ENCODE measurements at places on chromosomes 1 and 21. TPM values are rescaled to one million over a fixed set of nuclear protein-coding genes. Genes with fewer than 3 reads are reported as not detected.

DNA sequence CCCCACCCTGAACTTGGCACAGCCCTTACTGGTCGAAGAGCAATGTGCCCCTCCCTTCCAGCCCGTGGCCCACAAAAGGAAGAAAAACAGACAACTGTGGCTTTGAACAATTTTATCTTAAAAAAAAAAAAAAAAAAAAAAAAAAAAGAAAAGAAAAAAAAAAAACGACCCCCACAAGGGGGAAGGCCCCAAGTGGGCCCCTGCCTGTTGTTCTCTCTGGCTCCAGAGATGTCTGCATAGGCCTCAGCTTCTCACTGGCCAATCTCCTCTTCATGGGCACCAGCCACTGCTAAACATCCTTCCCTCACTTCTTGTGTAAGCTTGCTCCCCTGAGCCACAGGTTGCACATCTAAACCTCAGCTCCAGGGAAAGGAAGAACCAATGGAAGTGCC is 386 bp upstream of the TSTD1 start:
- DNase-seq: no peak

- DNase-seq: no peak
Observed at GRCh38 chr1:154488922-154489321, 13.1 kb upstream of the TDRD10 start.

DNA sequence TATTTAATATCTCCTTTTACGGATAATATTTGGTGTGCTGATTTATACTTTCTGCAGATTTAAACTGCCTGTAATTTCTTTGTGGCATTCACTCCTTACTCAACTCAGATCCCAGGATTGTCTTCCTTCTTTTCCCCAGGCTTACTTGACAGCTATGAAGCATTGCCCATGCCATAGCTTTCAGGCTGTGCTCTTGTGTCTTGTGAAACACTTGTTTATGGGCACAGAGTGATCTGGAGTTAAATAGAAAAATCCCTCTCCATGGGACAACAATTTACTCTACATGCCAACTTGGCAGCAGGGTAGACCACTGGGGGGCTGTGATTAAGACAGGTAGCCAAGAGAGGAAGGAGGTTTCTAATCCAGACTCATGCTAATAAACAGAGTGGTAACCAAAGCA is 57.4 kb downstream of the PPP1R12B start:
- no peak for DNase-seq

DNA sequence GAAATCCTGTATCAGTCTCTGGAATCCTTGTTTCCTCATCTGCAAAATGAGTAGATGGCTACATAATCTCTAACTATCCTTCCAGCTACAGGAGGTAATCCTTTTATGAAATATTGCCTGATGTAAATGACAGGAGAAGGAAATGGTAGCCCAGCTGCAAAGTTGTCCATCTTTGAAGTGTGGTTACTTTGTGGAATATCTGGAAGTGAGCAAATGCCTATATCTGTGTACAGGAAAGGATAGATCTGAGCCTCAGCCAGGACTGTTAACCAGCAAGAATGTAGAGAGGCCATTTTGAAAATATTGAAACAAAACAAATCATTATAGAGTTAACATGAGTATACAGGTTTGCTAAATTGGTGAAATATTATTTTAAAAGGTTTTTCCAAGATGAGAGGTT is 74.8 kb upstream of the BMP8A start:
- DNase-seq: no peak

DNA sequence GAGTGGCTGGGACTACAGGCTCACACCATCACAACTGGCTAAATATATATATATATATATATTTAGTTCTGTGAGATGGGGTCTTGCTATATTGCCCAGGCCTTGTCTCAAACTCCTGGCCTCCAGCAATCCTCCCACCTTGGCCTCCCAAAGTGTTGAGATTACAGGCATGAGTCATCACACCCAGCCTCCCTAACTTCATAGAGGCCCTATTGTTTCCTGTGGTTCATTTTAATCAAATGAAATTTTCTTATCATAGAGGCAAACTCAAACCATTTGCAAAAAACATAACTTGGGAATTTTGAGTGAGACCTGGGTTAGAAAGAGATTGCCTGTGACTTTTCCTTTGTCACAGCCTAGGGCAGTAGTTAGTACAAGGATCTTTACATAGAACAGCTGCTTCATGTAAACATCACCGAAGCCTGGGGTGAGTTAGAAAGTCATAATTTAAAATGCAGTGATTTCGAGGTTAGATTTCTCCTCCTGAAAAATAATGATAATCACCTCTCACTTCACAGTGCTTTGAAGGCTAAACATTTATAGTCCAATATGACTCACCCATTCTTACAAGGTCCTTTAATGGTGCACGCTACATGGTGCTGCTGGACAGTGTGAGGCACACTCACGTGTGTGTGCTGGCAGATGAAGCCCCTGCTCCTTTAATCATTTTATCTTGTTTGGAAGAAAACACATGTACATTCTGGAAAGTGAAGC is 188.9 kb downstream of the RHOU start:
- no peak for DNase-seq

- no peak for DNase-seq
Observed at GRCh38 chr1:108715932-108716331, 3.2 kb downstream of the FNDC7 start.

GRCh38 chr1:159197561-159198557 is 6.8 kb upstream of the ACKR1 start:
- peak; percentile 41 for DNase-seq

- DNase-seq: no peak
Observed at GRCh38 chr1:205538235-205538840, 33.9 kb downstream of the CDK18 start.

- DNase-seq: no peak
Observed at GRCh38 chr1:33713058-33713877, 150.6 kb upstream of the HMGB4 start.

The RGS8 gene
- total RNA-seq: not detected

The CACNA1S gene
- total RNA-seq: not detected

The C1orf226 gene
- total RNA-seq: 5.8 TPM
